ENCODE measurements at places on chromosomes 12 and 14.

DNA sequence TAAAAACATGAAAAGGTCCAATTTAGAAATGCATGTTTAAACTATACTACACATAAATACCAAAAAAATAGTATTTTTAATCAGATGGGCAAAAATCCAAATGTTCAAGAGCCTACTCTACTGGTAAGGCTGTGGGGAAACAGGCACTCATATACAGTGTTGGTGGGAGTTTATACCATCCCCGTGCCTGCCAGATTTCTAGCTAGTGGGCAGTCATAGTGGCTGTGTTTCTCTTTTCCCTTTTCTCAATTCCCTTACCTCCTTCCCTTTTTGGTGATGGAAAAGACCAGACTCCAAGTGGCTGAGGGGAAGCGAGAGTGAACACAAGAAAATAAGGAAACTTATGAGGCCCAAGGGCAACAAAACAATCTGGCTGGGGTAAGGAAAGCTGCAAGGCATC lies 14.7 kb downstream of the ZNF641 start:
- no peak for DNase-seq

DNA sequence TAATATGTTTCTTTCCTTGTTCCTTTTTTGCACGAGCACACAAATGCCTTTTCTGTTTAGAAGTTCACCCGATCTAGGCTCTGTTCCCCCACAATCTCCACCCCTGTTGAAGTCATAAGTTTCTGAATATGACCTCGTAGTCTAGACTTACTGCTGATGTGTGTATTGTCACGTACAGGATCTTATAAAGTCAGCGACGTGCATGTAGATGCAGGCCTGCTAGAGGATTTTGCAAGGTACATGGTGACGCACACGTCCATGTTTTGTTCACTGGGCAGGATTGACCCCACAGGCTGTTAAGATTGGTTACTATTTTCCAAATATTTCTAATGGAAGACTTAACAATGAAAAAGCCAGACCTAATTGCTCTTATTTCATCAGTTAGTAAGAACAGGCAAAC lies 46.2 kb upstream of the CCDC91 start:
- DNase-seq, result no peak

DNA sequence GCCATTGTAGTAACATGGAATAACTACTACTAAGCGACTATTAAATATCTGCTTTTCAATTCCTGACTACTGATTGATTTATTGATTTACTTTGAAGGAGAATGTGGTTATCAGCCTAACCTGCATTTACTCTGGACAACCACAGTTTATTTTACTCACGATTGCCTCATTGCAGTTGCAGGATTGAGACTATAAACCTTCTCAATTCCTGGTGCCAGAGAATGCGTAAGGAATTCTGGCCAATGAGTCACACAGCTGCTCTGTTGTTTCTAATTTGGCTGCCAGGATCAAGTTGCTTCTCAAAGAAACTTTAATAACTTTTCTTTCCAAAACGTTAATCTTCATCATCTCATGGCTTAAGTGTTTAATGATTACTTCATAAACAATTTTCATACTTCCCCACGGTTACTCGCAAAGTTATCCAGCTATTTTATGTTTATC lies 13.1 kb upstream of the TMTC1 start:
- no peak for DNase-seq

DNA sequence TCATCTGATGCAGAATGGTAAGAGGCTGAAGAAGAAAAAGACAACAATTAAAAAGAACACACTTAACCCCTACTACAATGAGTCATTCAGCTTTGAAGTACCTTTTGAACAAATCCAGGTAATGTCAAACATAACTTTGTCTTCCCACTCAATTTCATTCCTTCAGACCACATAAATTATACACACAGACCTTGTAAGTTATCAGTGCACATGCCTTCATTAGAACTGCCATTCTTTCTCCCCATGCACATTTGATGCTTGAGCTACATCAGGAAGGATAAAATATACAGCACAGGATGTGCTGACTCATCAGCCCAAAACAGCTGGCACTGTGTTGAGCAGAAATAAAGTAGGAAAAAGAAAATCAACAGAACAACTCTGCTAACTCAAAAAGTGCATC lies 246.7 kb downstream of the PAWR start:
- no peak for DNase-seq

- DNase-seq, result no peak
Measured at GRCh38 chr12:39671898-39672875, 52.6 kb upstream of the ABCD2 start.

DNA sequence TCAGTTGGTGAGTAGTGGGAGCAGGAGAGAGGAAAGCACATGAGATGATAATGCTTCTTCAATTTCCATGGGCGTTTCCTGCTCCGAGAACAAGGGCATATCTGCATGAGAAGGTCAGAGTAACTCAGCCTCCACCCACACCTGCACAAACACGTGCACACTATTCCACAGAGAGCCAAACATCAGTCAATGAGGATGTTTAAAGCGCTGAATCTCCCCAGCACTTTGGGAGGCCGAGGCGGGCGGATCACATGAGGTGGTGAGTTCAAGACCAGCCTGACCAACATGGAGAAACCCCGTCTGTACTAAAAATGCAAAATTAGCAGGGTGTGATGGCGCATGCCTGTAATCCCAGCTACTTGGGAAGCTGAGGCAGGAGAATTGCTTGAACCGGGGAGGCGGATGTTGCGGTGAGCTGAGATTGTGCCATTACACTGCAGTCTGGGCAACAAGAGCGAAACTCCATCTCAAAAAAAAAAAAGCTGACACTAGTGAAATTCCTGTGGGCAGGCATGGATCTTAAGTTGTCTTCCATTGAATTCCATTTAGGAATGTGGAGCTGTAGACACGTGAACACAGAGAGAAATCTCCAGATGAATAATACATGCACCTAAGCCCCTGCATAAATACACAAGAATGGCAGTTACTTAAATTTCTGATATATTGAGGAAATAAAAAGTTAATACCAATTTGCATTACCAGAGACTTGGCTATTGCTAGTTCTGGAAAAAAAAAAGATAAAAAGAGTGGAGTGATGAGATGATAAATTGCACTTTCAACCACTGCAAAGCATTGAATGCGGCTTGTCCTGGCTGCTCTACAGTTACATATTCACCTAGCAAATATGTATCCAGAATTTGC lies 1097.4 kb upstream of the TMEM132C start:
- DNase-seq, result no peak

Measured in HuH-7.5 (cell line).